HCT116 (cell line): ENCODE measurements at places on chromosomes 6 and 20. TPM values are rescaled to one million over a fixed set of nuclear protein-coding genes. Genes with fewer than 3 reads are reported as not detected.

DNA sequence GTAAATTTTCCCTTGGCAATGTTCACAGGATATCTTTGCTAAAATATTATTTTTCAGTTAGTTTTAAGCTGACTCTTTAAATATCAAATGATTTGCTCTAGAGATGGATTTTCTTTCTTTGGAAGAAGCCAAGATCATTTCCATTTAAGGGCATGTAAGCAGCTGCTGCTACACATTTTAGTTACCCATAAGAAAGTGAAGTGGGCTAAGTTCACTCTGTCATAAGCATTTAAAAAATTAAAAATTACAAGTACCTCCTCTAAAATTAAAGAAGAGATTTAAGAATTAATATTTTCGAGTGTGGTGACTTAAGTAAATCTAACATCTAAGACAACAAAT is 1.2 kb upstream of the PLN start:
- H3K27me3 ChIP-seq = no peaks in the 10 kb centered on the region
- no peaks in the 10 kb centered on the region for H3K36me3 ChIP-seq
- H3K4me1 ChIP-seq = no peaks in the 10 kb centered on the region
- H3K4me3 ChIP-seq = no peak overlapping the region
- no peak overlapping the region for H3K27ac ChIP-seq

The CFAP206 gene
- 0.54 TPM for total RNA-seq

GRCh38 chr6:78390066-78390465 is 477.3 kb upstream of the IRAK1BP1 start:
- no peak overlapping the region for H3K27ac ChIP-seq
- no peaks in the 10 kb centered on the region for H3K36me3 ChIP-seq
- no peaks in the 10 kb centered on the region for H3K4me1 ChIP-seq
- no peaks in the 10 kb centered on the region for H3K27me3 ChIP-seq
- no peak overlapping the region for H3K4me3 ChIP-seq
- DNase-seq = no peak

GRCh38 chr20:61414455-61414991 is 162.5 kb downstream of the CDH4 start:
- no peak overlapping the region for H3K27ac ChIP-seq
- H3K27me3 ChIP-seq = no peaks in the 10 kb centered on the region
- H3K4me3 ChIP-seq = no peak overlapping the region

GRCh38 chr20:50794846-50795634 is at the start of gene BCAS4:
Gene BCAS4, plus strand, starts transcription at chr20:50795061. Its CDS starts 23 bp downstream, at chr20:50795084.
- peak within 1 kb of the TSS; percentile 68 for H3K27ac ChIP-seq
- peak within 1 kb of the TSS; percentile 85 for H3K4me3 ChIP-seq
- peaks cover 41% of the 10 kb centered on the region for H3K4me1 ChIP-seq
- peak; percentile 42 for DNase-seq
- no peaks in the 10 kb centered on the region for H3K27me3 ChIP-seq
- H3K36me3 ChIP-seq = no peaks in the 10 kb centered on the region

DNA sequence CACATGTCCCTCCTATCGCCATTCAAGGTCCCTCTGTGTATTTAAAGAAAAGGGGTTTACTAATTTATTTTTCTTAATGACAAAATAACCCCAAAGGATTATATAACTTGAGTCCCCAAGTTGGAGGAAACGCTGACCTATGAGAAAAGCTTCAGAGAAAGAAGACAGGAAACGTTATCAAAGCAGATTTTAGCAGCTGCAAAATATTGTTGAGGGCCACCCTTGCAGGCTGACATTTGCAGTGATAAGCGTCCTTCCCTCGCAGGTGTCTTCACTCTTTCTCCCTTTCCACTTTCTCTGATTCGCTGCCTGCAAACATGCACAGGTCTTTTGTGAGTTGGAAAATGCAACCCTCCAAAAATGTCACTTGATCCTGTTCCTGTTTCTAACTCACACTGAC is 103.2 kb upstream of the RIPOR2 start:
- no peak for DNase-seq
- H3K27me3 ChIP-seq = no peaks in the 10 kb centered on the region
- no peak overlapping the region for H3K27ac ChIP-seq

GRCh38 chr6:155246825-155247224 is 17.0 kb upstream of the CLDN20 start:
- no peak overlapping the region for H3K4me3 ChIP-seq
- H3K27ac ChIP-seq = no peak overlapping the region
- H3K4me1 ChIP-seq = no peaks in the 10 kb centered on the region
- no peaks in the 10 kb centered on the region for H3K36me3 ChIP-seq
- DNase-seq = no peak

DNA sequence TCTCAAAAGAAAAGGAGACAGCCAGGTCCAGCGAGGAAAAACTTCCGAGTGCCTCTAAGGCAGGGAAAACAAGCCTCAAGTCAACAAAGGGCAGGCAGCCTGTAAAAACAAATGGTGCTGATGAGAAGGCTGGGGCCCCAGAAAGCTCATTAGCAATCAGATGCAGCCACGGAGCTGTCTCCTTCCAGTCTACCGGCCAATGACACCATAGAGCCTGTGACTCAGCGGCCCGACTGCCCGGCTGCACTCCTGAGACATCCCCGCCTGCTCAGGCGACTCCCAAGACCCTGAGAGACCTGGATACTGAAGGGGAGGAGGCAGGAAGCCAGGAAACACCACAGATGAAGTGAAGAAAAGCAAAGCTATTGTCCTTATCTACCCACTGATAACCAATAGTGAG is 120.1 kb upstream of the HDDC2 start:
- no peaks in the 10 kb centered on the region for H3K36me3 ChIP-seq
- DNase-seq = no peak
- H3K4me3 ChIP-seq = no peak overlapping the region
- peaks cover 36% of the 10 kb centered on the region for H3K27me3 ChIP-seq
- H3K4me1 ChIP-seq = no peaks in the 10 kb centered on the region

- H3K36me3 ChIP-seq = no peaks in the 10 kb centered on the region
- DNase-seq = no peak
- no peak overlapping the region for H3K27ac ChIP-seq
- H3K4me3 ChIP-seq = no peak overlapping the region
Observed at GRCh38 chr6:110938171-110938570, 20.3 kb upstream of the GTF3C6 start.

The SDCBP2 gene
- 3.4 TPM for total RNA-seq

GRCh38 chr6:139588734-139589593 is 214.5 kb upstream of the CITED2 start:
- H3K36me3 ChIP-seq = no peaks in the 10 kb centered on the region
- no peak for DNase-seq
- H3K4me1 ChIP-seq = peaks cover 27% of the 10 kb centered on the region
- peak overlapping the region; percentile 63; the same call in 1 of the 2 replicates for H3K27ac ChIP-seq
- no peak overlapping the region for H3K4me3 ChIP-seq

DNA sequence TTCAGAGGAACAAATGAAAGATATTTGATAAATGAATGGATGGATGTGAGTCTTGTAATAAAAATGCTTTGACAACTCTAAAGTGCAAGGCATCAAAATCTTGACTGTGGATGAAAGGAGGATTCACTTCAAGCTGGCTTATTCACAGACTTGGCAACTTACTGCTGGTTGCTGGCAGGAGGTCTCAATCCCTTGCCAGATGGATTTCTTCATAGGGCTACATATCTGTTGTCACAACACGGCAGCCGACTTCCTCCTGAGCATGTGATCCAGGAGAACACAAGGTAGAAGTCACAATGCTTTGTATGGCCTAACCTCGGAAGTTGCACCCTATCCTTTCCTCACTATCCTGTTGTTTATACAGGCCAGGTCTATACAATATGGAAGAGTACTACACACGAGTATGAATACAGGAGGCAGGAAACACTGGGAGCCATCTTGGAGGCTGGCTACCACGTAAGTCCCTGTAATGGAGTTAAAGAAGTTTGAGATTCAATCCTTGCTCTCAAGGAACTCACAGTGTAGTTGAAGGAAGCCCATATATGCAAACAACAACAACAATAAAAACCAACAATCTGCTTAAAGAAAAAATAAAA is 97.9 kb downstream of the ID4 start:
- H3K27ac ChIP-seq = no peak overlapping the region
- H3K4me3 ChIP-seq = no peak overlapping the region
- no peak for DNase-seq
- no peaks in the 10 kb centered on the region for H3K4me1 ChIP-seq
- H3K36me3 ChIP-seq = no peaks in the 10 kb centered on the region
- no peaks in the 10 kb centered on the region for H3K27me3 ChIP-seq

The DSE gene
- 38.5 TPM for total RNA-seq

The HSPA1A gene
- 5.0 TPM for total RNA-seq

The ERGIC3 gene
- 229 TPM for total RNA-seq

The ZNF165 gene
- total RNA-seq = 11.2 TPM

DNA sequence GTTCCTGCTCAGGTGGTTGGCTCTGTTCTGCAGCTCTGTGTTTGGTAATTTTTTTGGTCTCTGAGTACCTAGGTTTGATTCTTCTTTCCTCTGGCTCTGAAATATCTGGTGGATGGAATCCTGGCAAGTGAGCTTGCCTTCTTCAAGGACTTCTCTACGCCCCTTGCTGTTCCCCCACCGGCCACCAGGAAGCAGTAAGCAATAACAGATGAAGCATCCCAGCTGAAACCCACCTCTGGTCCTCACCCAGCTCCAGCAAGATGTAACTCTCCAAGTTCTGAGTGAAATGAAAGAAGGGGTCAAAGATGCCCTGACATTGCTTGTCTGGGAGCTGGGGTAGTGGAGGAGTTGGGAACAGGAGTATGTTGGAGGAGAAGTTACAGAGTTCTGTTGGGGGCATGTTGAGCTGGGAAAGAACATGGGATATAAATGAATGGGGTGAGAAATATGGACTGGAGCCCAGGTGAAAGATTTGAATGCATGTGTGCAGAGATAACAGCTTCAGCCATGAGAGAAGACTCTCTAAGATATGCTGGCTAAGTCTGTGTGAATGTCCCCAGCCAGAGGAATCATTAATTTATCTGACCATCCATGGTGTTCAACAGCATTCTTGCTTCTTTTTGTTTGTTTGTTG is 51.3 kb upstream of the GLP1R start:
- no peaks in the 10 kb centered on the region for H3K4me1 ChIP-seq
- no peak overlapping the region for H3K4me3 ChIP-seq
- no peak for DNase-seq
- H3K27me3 ChIP-seq = peaks cover 91% of the 10 kb centered on the region

- peaks cover 13% of the 10 kb centered on the region for H3K4me1 ChIP-seq
- H3K4me3 ChIP-seq = no peak overlapping the region
- DNase-seq = no peak
- no peak overlapping the region for H3K27ac ChIP-seq
- peaks cover 28% of the 10 kb centered on the region for H3K36me3 ChIP-seq
Observed at GRCh38 chr6:75693534-75693933, 55.5 kb upstream of the MYO6 start.

DNA sequence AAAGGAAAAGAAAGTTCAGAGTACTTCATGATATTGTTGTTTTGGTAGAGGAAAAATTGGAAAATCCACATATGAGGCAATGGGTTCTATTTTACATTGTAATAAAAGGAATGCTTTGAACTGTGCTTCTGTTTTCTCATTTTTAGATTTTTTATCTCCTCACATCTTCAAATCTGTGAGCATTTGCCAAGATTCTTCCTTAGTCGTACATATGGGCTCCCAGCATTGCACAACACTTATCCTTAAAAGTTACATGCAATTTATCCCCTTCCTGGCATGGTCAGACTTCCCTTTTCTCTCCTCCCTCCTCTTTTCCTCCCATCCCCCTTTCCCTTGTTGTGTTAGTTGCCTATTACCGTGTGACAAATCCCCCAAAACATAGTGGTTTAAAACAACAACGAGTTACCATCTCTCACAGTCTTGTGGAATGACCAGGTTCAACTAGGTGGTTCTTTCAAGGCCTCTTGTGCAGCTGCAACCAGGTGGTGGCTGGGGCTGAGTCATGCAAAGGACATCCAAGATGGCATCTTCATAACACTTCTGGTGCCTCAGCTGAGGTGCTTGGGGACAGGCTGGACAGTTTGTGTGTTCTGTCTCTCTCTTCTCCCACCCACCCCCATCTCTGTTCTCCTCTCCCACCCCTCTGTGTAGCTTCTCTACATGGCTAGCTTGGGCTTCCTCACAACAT is 68.7 kb downstream of the TXNDC5 start:
- no peak overlapping the region for H3K27ac ChIP-seq
- H3K27me3 ChIP-seq = no peaks in the 10 kb centered on the region
- H3K4me3 ChIP-seq = no peak overlapping the region
- H3K4me1 ChIP-seq = no peaks in the 10 kb centered on the region
- no peak for DNase-seq

GRCh38 chr6:36023996-36024795 is at the start of gene SLC26A8:
Gene SLC26A8, minus strand, starts transcription at chr6:36024641. Its CDS starts 4,934 bp downstream, at chr6:36019707.
- H3K4me3 ChIP-seq = no peak within 1 kb of the TSS

- H3K4me3 ChIP-seq = no peak overlapping the region
- H3K36me3 ChIP-seq = no peaks in the 10 kb centered on the region
- no peak for DNase-seq
Observed at GRCh38 chr20:29318871-29319461, 1938.5 kb upstream of the DEFB115 start.

The OR12D3 gene
- not detected for total RNA-seq

The B3GALT4 gene
- total RNA-seq = 1.9 TPM

- H3K4me3 ChIP-seq = no peak overlapping the region
- no peak for DNase-seq
- H3K36me3 ChIP-seq = no peaks in the 10 kb centered on the region
- no peaks in the 10 kb centered on the region for H3K4me1 ChIP-seq
- H3K27me3 ChIP-seq = no peaks in the 10 kb centered on the region
- H3K27ac ChIP-seq = no peak overlapping the region
Observed at GRCh38 chr6:62035952-62036351, 250.1 kb downstream of the KHDRBS2 start.

DNA sequence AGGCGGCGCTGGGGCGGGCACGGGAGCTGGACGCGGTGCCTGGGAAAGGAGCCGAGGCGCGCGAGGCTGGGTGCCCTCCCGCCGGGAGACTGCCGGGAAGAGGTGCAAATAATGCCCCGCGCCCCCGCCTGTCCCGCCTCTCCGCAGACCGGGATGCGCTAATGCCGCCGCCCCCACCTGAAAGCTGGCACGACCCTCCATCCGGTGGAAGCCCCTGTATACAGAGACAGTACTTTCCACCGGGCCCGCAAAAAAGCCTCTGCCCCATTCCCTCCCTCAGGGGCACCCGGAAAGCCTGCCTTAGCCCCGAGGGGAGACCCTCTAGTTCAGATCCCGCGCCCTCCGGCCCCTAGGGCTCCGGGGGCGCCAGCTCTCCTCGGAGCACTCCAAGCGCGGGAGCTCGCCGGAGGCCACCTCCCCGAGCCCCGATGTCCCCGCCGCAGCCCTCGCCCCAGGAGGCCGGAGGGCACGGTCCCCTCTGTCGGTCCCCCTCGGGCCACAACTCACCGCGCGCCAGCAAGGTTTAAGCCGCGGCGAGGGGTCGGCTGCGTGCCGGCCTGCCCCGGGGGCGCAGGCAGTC is 1.2 kb downstream of the GRM4 start:
- peak overlapping the region; percentile 26; the same call in 1 of the 2 replicates for H3K27ac ChIP-seq
- no peaks in the 10 kb centered on the region for H3K4me1 ChIP-seq
- no peaks in the 10 kb centered on the region for H3K36me3 ChIP-seq
- no peaks in the 10 kb centered on the region for H3K27me3 ChIP-seq
- H3K4me3 ChIP-seq = peak overlapping the region; percentile 58; the same call in 1 of the 2 replicates

The NRSN1 gene
- total RNA-seq = not detected

The PPP1R3G gene
- total RNA-seq = 0.27 TPM

The CSE1L gene
- total RNA-seq = 158 TPM

The SNX21 gene
- 11.9 TPM for total RNA-seq
